NCI-H748 treated with DMSO at 0.1 percent for 48 hours (cell line): ENCODE measurements at places on chromosomes 1 and 21.

DNA sequence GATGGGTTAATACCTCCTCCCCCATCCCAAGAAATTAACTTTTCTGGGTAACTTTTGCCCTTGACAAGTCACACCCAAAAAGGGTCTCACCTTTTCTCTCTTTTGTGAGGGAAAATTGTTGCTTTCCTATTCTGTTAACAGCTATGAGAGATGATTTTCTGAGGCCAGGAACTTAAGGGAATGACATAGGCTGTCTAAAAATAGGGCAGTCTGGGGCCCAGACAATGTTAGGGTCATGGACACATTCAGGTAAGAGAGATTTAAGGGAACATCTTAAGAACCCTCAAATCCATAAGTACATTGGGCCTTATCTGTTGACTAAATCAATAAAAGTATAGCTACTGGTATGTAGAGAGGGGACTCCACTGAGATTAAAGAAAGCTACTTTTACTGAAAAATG is 8.4 kb upstream of the GSTM3 start:
- no peak for DNase-seq

GRCh38 chr1:2274231-2274928 is 46.3 kb downstream of the SKI start:
- no peak for DNase-seq

- peak; percentile 44 for DNase-seq
These were observed 87.5 kb upstream of the RHOU start for GRCh38 chr1:228647523-228648444.

DNA sequence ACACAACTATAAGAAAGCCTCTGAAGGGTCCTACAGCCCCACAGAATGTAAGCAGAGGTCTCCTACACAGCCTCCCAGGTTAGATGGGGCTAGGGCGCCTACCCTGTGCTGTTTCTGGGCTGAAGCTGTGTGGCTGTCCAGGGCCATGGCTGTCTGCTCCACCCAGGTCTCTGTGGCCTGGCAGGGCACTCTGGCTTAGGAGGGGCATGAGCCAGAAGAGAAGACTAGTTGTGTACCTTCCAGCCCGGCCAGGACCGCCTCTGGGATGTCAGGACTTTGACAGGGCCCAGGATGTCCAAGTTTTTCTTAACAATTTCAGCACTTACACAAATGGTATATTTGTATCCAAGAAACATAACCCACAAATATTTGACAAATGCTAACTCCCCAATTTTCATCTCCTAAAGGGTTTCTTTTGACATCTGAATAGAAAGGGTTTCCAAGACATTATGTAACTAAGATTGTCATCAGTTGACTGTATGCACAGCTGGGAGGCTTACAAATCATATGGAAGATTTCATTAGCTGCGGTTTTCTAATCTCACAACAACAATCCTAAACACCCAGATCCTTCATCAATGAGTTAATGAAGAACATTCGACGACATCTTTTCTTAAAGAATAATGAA is 80.5 kb downstream of the HSF2BP start:
- DNase-seq = no peak

GRCh38 chr21:41029571-41029970 is 138.4 kb upstream of the BACE2 start:
- peak; percentile 16 for DNase-seq

GRCh38 chr1:27592931-27593677 is 10.8 kb downstream of the AHDC1 start:
- no peak for DNase-seq

GRCh38 chr1:20729990-20730689 is 2.4 kb downstream of the SH2D5 start:
- DNase-seq = no peak

GRCh38 chr1:47232187-47232874 is at the start of gene TAL1:
Gene TAL1 (minus strand): TSS chr1:47232225. CDS start chr1:47225888, 6,337 bp downstream.
- no peak for DNase-seq
